ENCODE measurements at places on chromosomes 6 and 20.

GRCh38 chr6:51908243-51908642, 179.2 kb downstream of the PKHD1 start:
- no peak for DNase-seq

GRCh38 chr6:75230484-75231325, 12.9 kb downstream of the COX7A2 start:
- no peak for DNase-seq

GRCh38 chr6:144878577-144878976, 593.4 kb downstream of the UTRN start:
- DNase-seq: no peak

DNA sequence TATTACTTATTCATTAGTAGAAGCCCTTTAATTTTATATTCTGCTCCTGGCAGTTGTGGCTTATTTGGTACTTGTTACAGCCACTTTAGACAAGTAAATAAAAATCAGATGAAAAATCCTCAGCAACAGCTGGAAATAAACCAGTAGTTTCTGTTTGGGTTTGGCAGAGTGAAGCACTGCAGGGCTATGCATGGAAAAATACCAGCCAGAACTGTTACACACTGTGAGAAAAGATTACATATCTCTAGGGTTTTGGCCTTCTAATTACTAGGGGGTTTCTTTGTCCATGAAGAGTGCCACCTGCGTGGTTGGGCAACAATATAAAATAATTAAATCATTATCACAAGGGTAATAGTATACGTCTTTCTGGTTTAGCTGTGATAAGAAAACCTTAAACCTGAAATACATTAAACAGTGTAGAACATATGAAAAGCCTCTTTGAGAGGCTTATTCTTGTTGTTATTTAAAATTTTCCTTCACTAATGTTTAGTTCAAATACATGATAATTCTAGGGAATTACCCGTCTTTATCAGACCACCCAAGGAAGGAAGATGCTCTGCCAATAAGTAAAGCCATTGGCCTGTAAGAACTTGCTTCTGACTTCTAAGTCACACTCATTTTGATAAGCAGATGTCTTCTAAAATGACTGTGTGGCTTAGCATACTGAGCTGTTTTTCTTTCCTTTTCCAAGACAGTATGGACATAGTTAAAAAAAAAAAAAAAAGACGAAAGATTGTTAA, 320.0 kb upstream of the FLRT3 start:
- DNase-seq: no peak

- DNase-seq: no peak
Observed at GRCh38 chr6:157089851-157090250, 233.5 kb downstream of the TMEM242 start.

GRCh38 chr6:46010771-46011170, 4.9 kb downstream of the CLIC5 start:
- DNase-seq: no peak

Measured in coronary artery (tissue), 2 donors.